ENCODE measurements at places on chromosomes 4 and X. TPM values are rescaled to one million over a fixed set of nuclear protein-coding genes. Genes with fewer than 3 reads are reported as not detected.

DNA sequence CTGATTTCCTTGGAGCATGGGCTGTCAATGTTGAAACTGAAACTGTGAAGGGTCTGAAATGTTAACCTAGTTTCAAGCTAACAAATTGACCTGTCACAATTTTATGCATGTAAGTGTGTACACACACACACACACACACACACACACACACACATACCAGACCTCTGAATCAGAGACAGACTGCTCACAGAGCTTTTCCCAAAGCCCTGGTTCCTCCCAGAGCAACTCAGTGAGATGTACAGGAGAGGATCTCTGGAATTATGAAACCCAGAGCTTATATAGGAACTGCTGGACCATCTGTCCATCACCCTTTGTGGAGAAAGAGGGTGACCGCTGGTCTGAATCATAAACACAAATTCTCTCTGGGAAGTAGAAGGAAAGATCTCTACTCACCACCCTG lies 228.1 kb upstream of the PRPS2 start:
- DNase-seq: no peak

The PLP1 gene
- not detected for total RNA-seq

GRCh38 chr4:123603165-123603564 lies 206.6 kb downstream of the SPRY1 start:
- DNase-seq: peak; percentile 6

GRCh38 chr4:163818673-163819072 lies 324.2 kb downstream of the TMA16 start:
- no peak for DNase-seq

The KDR gene
- 0.12 TPM for total RNA-seq

The FAM47E gene
- not detected for total RNA-seq

The ABCG2 gene
- 0.78 TPM for total RNA-seq

DNA sequence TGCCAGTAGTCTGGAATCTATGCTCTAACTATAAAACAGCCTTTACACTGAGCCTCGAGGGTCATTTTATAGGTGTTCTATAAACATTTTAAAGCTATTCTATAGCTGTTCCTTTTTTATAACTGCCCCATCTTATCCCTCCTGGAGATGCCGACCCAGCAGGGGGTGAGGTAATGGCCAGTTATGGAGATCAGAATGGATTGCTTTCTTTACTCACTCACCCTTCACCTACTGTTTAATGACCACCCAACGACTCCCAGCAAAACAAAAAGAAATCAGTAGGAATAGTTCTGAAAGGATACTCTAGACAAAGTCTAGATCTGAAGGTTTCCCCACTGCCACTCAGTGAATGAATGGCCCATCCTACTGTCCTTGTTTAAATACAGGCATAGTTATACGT lies 1113.1 kb downstream of the FAT4 start:
- DNase-seq: no peak

- no peak for DNase-seq
These were observed 1.6 kb downstream of the REST start for GRCh38 chr4:56909086-56909894.

The AR gene
- total RNA-seq: not detected

DNA sequence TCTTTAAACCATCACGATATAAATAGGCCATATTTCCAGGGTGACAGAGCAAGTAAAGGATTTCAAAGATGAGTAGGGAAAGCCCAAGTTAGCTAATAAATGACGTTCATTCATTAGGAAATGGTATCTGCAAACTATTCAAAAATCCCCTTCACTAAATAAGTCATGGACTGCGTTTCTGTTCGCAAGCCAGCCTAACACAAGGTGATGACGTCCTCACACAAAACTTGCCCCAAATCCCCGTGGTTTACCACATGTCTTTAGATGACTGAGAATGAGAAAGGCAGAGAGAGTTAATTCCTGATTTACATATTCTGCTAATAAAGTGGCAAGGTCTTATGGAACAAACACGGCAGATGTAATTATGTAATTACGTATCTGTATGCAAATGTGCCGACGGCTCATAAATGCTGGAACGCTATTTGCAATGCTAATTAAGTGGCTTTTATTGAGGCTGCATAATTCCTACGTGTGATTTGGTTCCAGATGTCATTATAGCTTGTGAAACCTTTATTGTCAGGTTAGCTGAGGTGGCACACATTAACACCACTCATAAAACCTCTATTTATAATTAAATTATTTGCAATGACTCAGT lies 437.7 kb upstream of the FRG1 start:
- no peak for DNase-seq

Measured in activated naive CD8-positive, alpha-beta T cell treated with anti-CD3 and anti-CD28 coated beads for 36 hours (primary cell).